Activated T-helper 1 cell treated with anti-CD3 and anti-CD28 coated beads, Interleukin-2, amount 50 U/mL, for 16 hours (primary cell): ENCODE measurements at places on chromosomes 6 and 20.

DNA sequence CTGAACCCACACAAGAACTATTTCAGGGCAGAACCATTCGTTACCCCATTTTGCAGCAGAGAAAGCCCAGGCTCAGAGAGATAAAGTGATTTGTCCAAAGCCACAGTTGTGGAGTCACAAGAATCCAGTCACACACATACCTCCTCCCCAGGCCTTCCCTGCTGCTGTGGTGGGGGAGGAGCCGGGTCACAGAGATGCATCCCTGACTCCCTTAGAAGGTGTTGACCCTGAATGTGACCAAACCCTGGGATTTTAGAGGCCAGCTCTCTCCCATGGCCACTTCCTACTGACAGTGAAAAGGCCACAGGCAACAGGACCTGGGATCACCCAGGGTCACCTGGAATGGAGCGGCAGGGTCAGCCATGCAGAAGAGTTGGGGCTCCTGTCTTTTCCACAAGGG lies 48.6 kb downstream of the CHMP4B start:
- DNase-seq = no peak

DNA sequence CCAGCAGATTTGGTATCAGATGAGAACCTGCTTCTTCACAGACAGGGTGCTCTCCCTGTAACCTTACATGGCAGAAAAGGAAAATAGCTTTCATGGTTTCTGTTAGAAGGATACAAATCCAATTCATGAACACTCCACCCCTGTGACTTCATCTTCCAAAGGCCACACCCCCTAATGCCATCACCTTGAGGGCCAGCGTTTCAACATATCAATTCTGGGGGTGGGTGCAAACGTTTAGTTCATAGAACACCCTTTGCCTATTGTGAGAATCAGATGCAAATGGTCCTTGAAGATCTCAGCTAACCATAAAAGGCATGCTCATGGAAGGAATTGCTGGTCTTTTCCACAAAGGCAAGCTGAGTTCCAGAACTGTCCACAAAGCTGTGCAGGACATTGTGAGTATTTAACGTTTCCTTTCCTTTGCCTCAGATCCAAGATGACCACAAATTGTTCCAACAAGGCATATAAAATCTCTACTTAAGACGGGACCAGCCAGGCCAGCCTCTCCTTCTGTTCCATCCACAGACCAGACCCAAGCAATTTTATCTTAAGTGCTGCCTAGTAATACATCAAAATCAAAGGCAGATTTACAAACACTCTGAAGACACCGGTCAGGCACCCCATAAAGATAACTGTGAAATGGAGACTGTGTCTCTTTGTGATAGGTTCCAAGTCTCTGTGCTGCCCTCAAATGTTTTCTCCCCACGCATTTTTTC lies 34.7 kb upstream of the SSTR4 start:
- no peak for DNase-seq

- no peak for DNase-seq
Observed at GRCh38 chr6:33093855-33094254, 18.1 kb downstream of the HLA-DPB1 start.

DNA sequence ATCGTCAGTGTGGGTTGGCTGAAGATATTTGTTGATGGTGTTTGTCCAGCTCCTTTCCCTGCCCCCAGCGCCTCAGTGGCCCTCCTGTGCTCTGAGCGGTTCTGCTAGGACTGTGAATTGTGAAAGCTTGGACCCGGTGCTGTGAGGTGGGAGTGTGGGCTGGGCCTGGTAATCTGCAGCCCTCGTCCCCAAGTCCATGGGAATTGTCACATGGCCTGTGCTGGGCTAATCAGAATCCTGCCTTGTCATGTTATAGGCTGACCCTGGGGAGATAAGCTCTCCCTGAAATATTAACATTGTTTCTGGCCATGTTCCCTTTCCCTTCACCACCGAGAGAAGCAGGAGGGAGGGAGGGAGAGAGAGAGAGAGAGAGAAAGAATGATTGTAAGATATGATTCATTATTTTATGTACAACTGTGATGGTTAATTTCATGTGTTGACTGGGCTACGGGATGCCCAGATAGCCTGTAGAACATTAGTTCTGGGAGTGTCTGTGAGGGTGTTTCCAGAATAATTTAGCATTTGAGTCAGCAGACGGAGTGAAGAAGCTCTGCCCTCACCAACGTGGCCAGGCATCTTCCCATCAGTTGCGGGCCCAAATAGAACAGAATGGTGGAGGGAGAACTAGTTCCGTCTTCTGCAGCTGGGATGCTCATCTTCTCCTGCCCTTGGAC lies 62.4 kb downstream of the TFAP2C start:
- no peak for DNase-seq

DNA sequence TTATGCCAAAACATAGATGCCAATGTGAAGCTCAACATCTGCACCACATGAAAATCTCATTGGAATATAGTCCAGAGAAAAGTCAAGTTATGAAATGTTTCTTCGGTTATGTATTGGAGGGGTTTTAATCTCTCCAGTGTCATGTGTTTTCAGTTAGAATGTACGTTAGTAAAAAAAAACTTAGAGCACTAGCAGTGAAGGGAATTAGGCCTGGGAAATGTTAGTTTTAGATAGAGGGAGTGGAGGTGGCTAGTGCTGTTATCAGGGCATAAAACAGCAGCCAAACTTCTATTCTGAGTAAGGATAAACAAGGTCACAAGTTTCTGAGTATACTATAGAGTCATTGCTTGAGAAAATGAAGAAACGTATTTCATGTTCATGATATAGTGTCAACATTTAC lies 42.9 kb downstream of the HDGFL1 start:
- DNase-seq = no peak

DNA sequence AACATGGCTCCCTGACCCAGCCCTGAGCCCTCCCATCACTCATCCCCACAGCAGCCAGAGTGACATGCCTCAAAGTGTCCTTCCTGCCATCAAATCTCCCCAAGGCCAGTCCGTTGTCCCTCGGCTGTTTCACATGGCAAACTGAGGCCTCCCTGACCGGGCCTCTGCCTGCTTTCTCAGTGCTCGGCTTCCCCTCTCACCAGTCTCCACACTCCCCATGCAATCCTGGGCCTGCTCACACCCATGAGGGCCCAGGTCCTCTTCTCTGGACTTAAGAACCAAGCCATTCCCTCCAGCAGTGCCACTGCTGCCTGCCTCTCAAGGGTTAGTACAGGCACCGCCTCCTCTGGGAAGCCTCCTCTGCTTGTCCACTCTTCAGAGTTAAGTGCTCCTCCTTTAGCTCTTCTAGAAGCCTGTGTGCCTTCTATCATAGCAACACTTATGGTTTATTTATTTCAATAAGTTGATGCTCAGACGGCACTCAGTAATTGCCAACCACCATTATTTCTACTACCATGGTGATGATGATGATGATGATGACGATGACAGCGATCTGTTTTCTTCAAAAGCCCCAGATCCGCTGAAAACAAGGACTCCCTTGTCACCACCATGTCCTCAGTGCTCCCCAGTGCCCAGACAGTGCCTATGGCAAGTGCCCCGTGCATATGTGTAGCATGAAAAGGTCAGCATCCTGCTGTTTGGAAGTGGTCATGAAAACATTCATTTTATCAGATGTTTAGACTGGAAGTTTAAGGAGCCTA lies 449.0 kb downstream of the CDH26 start:
- no peak for DNase-seq

DNA sequence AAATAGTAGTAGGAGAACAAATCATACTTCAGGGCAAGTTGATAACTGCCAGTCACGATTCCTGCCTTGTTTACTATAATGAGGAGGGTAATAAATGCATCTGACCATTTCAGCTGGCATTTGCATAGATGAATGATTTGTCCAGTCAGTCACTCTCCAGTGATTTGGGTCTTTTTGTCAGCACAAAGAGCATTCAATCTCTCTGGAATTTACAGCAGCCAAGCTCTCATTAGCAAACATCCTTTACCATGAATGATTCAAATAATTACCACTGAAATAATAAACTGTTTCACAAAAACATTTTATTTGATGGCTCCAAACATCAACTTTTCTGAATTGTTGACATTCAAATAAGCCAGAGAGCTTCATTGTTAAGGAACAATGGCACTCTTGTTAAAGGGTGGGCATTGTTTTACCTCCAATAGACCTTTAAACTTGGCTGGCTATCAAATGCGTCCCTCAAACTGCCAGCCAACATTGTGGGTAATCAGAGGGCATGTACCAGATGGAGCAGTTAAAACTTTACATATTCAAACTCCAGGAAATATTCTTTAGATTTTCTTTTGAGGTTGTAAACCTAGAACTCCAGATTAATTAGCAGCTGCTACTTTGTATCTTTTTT lies 30.0 kb upstream of the FBXL4 start:
- DNase-seq = no peak

GRCh38 chr6:25675167-25675566 lies 23.2 kb downstream of the SCGN start:
- DNase-seq = no peak

GRCh38 chr20:14223806-14224205 lies 113.6 kb downstream of the FLRT3 start:
- no peak for DNase-seq

DNA sequence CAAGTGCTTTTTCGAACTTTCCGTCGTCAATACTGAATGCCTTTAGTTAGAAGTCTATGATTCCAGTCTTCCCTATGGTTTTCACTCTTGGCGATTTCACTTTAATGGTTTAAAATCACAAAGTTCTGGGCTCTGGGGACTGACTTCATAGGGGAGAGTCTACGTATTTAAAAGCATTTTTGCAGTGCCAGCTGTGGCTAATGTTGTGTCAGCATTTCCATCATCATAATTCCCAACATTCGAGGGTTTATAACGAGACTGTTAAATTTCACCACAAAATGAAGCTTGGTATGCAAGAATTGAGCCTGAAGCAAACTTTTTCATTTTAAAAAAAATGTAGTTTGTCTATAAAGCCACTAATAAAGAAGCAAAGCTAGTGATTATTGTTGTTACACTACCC lies 242.7 kb downstream of the SOX4 start:
- no peak for DNase-seq

- no peak for DNase-seq
Observed at GRCh38 chr6:43299338-43300293, 1.6 kb downstream of the SLC22A7 start.

DNA sequence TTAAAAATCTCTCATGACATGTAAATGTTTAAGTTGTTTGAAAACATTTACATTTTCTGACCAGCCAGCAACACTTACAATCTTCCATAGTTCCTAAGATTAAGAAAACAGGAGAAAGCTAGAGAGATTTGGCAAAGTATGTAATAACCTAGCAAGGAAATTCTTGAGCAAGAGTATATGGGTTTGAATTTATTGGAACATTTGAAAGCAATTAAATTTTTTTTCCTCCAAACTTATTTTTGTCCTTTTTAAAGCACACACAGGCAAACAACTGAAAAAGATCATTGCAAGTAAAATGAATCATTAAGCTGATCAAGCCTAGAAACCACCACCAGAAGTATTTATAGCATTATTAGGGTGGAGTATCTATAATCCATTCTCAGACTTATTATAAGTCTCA lies 20.1 kb upstream of the ZNF217 start:
- DNase-seq = no peak

DNA sequence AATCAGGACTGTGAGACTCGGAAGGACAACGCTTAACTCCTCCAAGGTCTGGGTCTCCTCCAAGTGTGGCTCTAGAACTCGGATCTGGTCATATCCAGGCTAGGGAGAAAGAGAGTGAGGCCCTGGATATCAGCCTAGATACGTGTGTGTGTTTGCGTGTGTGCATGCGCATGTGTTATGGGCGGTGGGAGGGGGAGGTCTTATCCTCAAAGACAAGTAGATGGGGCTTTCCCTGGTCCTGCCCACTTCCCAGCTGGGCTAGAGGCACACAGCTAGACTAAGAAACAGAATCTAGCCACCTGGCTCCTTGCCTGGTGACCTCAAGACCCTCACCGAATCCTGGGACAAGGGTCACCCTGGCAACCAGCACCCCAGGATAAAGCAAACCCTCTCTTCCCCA lies 13.2 kb downstream of the CPNE5 start:
- no peak for DNase-seq

GRCh38 chr20:45399018-45399417 lies 9.1 kb upstream of the DBNDD2 start:
- DNase-seq = no peak

DNA sequence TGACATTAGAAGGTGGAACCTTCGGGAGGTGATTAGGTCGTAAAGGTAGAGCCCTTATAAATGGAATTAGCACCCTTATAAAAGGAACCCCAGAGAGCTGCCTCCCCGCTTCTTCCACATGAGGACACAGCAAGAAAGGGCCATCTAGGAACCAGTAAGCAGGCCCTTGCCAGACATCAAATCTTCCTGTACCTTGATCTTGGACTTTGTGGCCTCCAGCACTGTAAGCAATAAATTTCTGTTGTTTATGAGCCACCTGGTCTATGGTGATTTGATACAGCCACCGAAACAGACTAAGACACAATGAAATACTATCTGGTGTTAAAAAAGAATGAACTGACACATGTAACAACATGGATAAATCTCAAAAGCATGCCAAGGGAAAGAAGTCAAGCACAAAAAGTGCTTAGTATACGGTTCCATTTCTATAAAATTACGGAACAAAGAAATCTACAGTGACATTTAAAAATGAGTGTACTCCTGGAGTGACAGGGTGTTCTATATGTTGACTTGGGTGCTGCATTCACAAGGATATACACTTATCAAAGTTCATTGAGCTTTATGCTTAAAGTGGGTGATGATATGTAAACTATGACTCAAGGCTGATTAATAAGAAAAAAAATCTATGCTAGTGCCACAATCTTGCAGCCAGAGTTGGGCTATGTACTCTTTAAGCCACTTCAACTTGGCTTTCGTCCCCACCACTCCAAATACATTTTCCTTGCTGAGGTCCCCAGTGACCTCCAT lies 18.4 kb downstream of the SERPINB1 start:
- DNase-seq = no peak

DNA sequence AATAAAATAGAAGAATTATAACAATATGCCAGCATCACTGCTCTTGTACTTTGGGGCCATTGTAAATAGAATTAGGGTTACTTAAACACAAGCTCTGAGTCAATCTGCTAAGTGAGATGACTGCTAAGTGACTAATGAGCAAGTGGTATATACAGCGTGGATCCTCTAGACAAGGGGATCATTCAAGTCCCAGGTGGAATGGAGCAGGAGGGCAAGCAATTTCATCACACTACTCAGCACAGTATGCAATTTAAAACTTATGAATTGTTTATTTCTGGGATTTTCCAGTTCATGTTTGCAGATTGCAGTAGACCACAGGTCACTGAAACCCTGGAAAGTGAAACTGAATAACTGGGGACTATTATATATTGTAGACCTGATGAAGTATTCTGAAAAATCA lies 235.3 kb downstream of the BTBD3 start:
- no peak for DNase-seq

GRCh38 chr20:37502654-37503053 lies 18.4 kb upstream of the NNAT start:
- DNase-seq = no peak

DNA sequence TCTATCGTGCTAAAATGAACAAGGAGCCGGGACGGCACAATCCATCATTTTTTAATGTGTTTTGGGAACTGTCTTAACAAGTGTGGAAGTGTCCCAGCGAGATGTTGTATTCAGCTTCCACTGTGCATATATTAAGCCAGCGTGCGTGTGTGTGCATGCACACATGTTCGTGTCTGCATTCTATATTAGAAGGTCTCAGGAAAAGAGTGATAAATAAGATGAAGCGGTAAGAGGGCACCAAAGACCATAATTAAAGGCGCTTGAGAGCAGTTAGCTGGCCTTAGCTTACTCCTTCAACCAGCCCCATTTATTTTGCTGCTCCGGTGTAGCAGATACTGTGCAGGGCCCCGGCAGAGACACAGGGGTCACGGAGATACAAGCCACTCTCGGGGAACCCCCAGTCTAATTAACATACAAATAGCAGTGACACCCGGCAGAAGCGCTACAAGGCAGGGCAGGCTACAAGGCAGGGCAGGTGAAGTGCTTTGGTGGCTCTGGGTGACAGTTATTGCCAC lies 206.5 kb upstream of the RREB1 start:
- DNase-seq = no peak
